ENCODE measurements at places on chromosomes 2 and 18.

DNA sequence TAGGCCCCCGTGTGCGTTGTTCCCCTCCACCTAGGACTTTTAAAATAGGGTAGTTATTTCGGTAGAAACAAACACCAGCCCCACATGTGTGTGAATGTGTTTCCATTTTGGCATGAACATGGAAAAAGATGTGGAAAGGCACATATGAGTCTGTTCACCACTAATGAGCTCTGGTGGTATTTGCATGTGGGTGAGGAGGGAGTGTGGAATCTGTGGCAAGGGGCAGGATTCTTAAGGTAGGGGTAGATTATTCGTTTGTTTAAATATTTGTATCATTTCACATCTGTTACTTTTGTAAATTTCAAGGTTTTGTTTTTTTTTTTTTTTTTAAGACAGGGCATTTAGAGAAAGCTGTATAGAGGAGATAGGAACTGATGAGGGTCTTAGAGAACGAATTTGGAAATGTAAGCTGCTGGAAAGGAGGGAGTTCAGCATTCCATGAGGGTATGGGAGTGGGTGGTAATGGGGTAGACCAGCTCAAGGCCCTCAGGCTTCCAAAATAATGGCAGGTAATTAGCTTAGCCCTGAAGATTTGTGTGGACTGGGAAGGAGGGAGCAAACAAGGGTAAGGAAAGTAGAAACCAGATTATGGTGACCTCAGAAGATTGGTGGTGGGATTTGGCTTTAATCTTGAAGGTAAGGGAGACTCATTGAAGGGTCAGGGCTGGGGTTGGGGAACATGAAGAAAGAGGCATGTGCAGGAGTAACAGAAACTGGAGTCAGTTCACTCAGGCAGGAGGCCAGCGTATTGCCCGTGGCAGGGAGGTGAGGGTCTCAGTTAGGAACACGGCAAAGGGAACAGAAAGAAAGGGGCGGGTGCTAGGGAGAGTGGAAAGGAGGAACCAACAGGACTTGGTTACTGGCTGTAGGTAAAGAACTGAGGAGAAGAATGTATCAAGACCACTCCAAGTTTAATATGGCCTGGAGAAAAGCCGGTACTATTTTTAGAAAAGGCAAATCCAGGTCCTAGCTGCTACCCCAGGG is 123.6 kb downstream of the PLB1 start:
- no peak for DNase-seq

GRCh38 chr2:197137826-197138477 is 172.6 kb downstream of the ANKRD44 start:
- no peak for DNase-seq

DNA sequence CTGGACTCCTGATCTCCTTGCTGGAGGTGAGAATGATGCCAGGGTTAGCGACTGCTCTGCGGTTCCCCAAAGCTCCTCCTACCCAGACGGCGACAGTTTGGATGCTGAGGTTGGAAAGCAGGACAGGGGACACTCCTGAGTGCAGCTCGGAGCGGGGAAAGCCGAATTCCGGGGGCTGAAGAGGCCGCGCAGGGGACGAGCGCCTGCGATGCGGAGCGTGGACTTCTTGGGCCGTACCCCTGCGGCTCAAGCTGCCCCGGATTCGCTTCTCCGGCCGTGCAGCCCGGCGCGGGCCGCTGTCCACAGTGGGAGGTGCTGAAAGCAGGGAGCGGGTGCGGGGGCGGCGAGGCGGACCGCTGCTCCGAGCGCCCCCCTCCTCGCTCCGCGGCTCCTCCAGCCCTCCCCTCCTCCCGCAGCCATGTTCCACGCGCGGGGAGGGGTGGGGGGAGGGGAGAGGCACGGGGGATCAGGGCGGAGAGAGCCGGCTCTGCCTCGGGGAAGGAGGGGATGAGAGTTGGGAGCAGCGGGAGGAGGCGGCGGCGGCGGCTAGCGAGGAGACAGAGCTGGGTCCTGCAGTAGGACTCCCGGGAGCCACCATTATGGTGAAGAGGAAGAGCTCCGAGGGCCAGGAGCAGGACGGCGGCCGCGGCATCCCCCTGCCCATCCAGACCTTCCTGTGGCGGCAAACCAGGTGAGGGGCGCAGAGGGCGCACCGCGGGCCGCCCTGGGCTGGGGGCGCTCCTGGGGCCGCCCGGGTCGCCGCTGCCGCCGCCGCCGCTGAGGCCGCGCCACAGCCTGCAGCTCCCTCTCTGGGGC is at the start of gene UNC80:
UNC80 (plus strand) TSS at position 359 of the 816 bp plus-strand sequence; CDS start at position 600, 241 bp downstream.
- peak; percentile 81 for DNase-seq

- no peak for DNase-seq
These were observed 71.0 kb downstream of the PDE1A start for GRCh38 chr2:182355815-182356214.

- DNase-seq = no peak
These were observed 287.2 kb downstream of the RDH14 start for GRCh38 chr2:18273205-18273604.

DNA sequence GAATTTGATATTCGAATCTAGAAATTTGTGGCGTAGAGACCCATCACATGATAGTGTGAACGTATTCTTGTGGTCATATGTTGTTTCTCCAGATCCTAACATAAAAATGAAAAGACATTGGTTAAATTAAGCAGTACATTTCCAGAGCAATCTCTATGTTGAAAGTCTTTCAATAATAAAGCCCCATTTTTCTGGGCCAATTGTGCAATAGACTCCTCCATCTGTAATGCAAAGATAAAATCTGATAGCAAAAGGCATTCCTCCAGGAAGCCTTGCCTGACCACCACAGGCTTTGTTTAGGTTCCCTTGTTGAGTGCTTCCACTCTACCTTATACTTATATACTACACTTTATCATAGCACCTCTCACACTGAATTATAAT is 31.3 kb downstream of the APOB start:
- no peak for DNase-seq

GRCh38 chr2:138708682-138709241 is 71.4 kb downstream of the NXPH2 start:
- DNase-seq = no peak

DNA sequence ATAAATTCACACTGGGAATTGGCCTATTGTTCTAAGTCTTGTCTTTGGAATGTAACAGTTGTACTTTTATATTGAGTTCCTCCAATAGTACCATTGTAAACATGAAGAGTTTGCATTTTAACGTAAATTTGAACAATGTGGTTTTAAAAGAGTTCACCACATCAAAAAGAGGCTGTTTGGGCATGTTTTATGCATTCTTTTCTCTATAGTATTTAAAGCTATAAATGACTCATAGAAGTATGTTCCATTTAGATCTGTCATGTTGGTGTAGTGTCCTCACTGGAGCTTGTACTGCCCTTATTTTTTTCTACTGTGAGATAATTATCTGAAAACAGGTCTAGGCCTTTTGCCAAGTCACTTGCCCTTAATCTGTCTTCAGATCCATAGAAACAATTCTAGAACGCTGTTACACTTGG is 141.9 kb downstream of the RHBDD1 start:
- no peak for DNase-seq

- DNase-seq = no peak
These were observed 211.5 kb downstream of the GALR1 start for GRCh38 chr18:77461062-77461688.

GRCh38 chr2:233451950-233452349 is 97.7 kb downstream of the DGKD start:
- no peak for DNase-seq

DNA sequence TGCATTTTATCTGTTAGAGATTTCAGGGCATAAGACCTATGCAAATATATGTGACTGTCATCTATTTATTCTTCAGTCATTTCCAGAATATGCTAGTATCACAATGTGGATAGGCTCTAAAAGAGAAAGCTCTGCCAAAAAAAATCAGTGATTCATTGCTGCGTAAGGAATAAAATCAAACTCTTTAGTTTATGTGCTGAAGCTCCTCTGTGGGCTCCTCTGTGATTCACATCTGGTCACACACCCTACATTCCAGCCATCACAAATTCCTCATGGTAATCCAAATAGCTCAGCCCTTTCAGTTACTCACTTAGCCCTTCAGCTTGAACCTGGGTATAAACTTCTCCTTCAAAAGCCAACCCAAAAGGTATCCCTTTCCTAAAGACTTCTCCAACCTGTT is 21.4 kb downstream of the DLGAP1 start:
- no peak for DNase-seq

All from NCI-H146 (cell line).